Activated CD8-positive, alpha-beta memory T cell treated with anti-CD3 and anti-CD28 coated beads, Interleukin-2, amount 10 ng/mL, durations not matched to agents 7 days and 5 days (primary cell): ENCODE measurements at places on chromosomes 12 and 14.

GRCh38 chr12:41019461-41019860, 168.7 kb upstream of the PDZRN4 start:
- no peak for DNase-seq

- DNase-seq: no peak
Measured at GRCh38 chr12:112876506-112876905, 30.3 kb upstream of the OAS1 start.

GRCh38 chr14:51398898-51399297, 158.9 kb downstream of the TMX1 start:
- DNase-seq: no peak

GRCh38 chr12:109687250-109687649, 26.4 kb upstream of the FAM222A start:
- no peak for DNase-seq

- DNase-seq: no peak
Measured at GRCh38 chr12:124608450-124608870, 41.0 kb upstream of the NCOR2 start.

DNA sequence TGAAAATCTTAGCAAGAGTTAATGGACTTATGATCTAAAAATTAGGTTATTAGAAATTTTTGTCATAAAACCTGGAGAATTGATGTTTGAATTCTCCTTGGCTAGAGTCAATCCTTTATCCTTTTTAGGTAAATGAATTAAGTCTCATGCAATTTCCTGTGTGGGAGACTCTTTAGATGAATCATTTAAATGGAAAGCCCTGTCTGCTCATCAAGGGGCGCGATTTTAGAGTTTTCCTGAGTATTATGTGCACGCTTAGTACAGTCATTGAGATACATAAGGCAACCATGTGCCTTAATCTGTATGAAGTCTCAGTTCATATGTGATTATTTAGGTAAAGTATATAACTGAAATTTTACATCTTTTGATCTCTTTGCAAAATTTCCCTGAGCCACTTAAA, 974.7 kb downstream of the NRXN3 start:
- DNase-seq: no peak

DNA sequence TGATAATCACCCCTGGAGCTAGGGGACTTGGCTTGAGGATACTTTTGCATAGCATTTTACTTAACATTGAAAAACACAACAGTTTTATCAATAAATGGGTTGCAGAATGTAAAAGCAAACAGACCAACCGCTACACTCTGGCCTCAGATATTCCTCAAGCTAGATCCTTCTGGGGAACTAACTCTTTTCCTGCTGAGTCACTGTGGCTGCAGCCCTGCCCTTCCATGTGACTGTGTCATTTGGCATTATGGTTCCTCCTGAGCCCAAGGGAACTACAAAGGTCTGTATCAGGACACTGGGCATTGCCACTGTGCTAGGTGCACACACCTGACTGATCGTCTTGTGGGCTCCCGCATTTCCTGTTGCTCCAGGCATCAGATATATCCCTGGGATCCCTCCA, 56.6 kb downstream of the TTC9 start:
- no peak for DNase-seq

DNA sequence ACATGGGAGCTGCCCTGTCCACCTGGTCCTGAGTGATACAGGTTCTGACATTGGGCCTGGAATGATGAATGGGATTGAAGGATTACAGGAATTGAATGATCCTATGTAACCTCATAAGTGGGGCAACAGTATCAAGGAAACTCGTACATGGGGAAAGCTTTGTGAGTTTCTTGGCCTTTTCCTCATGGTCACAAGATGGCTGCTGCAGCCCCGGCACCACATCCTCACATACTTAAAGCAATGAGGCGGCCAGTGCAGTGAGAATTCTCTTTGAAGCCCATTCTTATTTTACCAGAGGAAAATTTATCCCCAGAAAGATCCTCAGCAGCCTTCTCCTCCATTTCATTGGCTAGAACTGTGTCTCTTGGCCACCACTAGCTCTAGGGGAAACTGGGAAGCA, 91.9 kb downstream of the AACS start:
- no peak for DNase-seq

- no peak for DNase-seq
Measured at GRCh38 chr14:22276913-22277816, 311.9 kb downstream of the DAD1 start.

DNA sequence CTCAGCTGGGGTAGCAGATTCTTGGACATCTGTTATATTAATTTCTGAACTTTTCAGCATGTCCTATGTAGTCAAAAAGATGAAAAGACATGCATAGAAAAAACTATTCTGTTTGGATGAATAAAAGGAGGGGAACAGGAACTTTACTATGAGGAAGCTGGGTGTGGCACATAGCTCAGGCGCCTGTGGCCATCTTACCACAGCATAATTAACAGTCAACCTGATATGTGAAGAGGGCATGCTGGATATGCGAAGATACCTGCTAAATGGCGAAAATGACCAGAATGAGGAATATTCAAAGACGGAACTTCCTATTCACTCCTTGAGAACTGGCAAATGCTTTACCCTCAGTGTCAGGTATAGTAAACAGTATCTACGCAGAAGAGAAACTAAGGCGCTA, 18.4 kb downstream of the SETD3 start:
- DNase-seq: no peak

DNA sequence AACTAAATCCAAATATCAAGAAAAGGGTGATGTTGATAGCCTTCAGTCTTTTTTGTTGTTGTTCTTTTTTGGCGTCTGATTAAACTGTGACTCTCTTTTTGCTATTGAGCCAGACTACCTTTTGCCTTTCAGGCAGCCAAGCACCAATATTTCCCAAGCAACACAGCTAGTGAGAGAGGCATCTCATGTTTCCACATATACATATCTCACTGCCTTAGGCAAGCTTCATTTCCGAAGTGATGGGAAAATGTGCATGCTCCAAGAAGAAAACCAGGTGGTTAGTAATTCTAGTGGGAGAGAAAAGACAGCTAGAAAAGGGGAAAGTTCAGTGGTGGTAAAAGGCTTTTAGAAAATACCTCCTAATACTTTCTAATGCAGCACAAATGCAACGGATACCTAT, 277.7 kb downstream of the TMTC2 start:
- DNase-seq: no peak

DNA sequence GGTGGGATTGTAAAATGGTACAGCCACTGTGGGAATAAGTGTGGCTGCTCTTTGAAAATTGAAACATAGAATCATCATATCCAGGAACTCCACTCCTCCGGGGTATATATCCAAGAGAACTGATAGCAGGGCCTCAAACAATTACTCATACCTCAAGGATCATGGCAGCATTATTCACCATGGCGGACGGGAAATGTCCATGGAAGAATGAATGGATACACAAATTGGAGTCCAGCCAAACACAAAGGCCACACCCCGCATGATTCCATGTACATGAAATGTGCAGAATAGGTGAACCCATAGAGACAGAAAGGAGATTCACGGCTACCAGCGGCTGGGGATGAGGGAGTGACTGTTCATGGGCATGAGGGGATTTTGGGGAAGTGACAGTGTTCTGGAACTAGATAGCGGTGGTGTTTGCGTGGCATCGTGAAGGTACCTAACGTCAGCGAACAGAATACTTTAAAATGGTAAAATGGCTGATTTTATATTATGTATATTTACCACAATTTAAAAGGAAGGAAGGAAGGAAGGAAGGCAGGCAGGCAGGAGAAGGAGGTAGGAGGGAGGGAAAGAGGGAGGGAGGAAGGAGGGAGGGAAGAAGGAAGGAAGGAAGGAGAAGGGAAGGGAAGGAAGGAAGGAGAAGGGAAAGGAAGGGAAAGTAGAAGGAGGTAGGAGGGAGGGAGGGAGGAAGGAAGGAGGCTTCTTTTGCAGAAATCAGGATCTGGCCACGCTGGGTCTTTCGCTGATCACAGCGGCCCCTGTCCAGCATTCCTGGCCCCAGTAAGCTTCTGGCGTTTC, 14.1 kb upstream of the NCOR2 start:
- no peak for DNase-seq

DNA sequence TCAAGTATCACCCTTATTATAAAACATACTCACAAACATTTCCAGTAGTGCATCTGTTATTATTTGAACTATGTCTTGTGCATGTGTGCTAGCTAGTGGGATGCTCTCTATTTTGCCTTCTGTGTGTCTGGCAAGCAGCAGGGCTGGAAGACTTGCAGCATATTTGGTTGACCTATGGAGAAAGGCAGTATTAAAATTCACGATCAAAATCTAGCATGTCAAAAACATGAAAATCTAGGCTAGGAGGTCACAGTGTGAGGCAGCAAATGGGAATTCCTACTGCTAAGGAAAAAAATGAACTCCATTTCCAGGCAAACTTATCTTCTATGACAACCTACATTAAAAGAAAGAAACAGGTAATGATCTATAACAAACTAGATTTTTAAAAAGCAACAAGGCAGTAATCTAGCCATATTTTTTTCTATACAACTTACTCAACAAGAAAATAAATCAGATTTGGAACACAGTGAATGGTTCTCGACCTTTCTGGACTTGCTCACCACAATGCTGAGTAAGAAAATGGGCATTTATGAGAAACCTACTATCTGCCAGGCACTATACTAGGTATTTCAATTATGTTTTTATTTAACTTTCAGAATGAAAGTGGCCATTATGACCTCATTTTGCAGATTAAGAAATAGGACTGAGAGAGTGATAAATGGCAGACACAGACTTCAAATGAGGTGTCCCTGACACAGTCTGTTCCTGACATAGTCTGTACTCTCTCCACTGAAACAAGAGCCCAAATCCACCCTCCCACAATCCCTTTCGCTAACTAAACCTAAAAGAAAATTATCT, 96.8 kb downstream of the TXNDC16 start:
- no peak for DNase-seq

DNA sequence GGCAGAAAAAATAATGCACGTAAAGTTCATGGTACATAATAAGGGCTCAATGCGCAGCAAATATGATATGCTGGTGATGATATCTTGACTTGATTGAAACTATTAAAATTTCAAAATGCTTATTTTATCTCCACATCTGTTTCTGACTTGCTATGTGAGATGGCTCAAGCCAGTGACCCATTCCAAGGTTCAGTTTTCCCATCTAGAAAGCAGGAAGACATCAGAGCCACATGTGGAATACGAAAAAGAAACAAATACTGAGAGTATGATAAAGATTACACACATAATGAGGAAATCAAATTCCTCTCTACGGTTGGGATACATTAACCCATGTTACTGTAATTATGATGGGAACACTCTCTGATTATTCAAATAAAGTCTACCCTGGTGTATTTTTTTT, 24.0 kb upstream of the TSPAN11 start:
- no peak for DNase-seq

DNA sequence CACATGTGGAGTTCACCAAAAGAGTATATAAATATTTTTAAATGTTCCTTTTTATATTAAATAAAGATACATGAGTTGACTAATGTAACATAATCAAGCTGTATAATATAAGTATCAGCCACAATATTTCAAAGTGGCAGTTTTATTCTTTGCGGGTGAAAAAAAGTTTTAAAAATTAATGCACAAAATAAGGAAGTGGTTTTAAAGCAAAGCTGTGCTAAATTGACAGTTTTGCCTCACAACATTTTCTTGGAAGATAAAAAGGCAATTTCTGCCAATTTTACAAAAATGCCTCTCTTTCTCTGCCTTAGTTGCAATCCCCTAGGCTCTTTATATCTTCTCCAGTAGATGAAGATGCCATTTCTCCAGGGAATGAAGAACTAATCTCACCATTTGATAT, 719.1 kb downstream of the C12orf50 start:
- no peak for DNase-seq

DNA sequence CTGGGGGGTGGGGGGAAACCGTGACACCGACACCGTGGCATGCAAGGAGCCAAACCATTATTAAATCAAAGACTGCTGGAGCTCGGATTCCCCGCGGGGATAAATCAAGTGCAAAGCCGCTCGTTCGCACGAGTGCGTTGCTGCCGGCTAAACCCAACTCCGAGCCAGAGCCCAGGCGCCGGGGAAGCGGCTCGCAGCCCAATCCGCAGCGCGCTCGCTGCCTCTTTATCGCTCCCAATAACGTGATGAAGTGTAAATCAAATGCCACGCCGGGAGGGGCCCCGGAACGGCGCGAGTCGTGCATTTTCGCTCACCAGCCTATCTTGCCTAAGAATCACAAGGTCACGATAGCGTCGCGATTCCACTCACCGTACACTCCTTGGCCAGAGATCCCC, 1.3 kb downstream of the MDGA2 start:
- DNase-seq: no peak

DNA sequence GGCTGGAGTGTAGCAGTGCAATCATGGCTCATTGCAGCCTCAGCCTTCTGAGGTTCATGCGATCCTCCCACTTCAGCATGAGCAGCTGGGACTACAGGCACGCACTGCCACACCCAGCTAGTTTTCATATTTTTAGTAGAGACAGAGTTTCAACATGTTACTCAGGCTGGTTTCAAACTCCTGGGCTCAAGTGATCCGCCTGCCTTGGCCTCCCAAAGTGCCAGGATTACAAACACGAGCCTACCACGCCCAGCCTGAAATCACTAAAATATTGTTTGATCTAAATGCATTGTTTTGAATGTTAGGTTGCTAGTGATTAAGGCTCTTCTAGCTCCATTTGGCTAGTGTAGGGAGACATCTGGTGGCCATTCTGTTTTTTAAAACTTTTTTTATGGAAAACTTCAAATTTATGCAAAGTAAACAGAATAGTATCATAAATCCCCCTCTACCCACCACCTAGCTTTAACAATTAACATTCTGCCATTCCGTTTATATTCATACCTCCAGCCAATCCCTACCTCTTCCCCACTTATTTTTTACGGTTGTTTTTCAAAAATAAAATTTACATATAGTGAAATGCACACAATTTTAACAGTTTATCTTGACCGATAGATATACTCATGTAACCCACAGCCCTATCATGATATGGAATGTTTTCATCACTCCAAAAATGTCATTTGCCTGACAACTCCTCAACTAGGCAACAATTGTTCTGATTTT, 37.8 kb downstream of the MYO1H start:
- no peak for DNase-seq
